HS-27A (cell line): ENCODE measurements at places on chromosomes 5 and 9.

DNA sequence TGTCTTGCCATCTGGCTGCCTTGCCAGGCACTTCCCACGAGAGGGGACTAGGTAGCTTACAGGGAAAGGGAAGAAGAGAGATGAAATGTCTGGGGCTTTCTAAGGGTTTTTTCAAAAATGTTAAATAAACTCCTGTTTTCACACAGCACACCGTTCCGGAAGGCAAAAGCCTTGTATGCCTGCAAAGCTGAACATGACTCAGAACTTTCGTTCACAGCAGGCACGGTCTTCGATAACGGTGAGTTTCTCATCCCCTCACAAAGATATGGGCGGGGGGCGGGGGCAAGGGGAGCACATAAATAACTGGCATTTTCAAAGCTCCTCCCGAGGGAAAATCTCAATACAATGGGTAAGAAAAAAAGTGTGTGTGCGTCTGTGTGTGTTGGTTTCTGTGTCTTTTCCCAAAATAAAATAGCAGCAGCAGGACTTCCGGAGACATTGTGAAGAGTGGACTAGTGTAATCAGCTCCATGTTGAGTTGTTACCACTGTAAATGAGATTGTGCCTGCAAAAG lies 189.6 kb downstream of the NR3C1 start:
- no peak for DNase-seq

GRCh38 chr9:13411791-13412190 lies 132.3 kb upstream of the MPDZ start:
- no peak for DNase-seq

GRCh38 chr5:178545941-178546674 lies 44.1 kb downstream of the COL23A1 start:
- DNase-seq, result no peak

- no peak for DNase-seq
These were observed 30.2 kb downstream of the EFCAB9 start for GRCh38 chr5:172223901-172224873.
